H7 (cell line): ENCODE measurements at places on chromosomes 2 and 18. TPM values are rescaled to one million over a fixed set of nuclear protein-coding genes. Genes with fewer than 3 reads are reported as not detected.

- no peak for DNase-seq
Measured at GRCh38 chr2:145906354-145906753, 1386.4 kb upstream of the ZEB2 start.

DNA sequence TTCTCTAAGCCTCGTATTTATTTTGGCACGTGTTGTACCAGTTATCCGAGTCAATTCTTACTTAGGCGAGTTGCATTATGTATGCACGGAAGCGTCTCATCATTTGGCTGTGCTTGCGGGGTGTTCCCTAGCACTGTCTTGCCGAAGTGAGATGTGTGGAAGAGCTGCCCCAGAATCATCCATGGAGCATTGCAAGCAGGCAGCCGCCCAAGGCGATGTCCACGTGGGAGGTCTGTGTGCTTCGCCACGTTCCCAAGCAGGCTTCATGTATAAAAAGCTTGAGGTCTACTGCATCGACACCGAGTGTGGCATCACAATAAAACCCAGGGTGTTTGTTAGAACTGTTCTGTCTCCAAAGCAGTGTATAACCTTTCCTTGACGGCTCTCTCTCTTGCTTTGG lies 849.9 kb downstream of the DCDC2C start:
- no peak for DNase-seq

Gene SLC30A3
- 0.89 and 1.4 TPM in 2 replicates for total RNA-seq

DNA sequence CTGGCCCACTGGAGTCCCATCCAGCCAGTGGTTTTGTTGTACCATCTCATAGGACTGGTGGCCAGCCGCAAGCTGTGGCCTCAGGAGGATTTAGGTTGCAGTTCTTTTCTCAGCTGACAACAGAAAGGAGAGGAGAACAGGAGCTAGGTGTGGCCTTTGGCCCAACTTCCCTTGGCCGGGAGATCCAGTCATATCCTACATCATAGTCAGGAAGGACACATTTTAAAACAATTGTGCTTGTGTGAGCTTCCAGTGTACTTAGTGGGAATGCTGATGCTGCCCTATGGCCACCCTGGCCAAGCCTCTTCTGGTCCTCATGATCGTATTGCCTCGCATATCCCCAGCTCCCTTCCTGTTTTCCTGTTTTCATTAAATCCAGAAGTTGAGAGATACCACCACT lies 98.1 kb downstream of the WDSUB1 start:
- DNase-seq = no peak

- DNase-seq = no peak
Measured at GRCh38 chr2:618422-618990, 58.7 kb downstream of the TMEM18 start.

Gene RND3
- total RNA-seq = 53.3 and 76.6 TPM in 2 replicates

Gene FBXO48
- 0.52 and 1.00 TPM in 2 replicates for total RNA-seq

Gene LHCGR
- 0.22 TPM in 1 of 2 replicates, not detected in the other for total RNA-seq

Gene YES1
- total RNA-seq = 69.4 and 101 TPM in 2 replicates

- DNase-seq = peak; percentile 27
Measured at GRCh38 chr2:43837831-43838559, 644 bp downstream of the ABCG5 start.

GRCh38 chr2:32008805-32009515 lies 1.8 kb downstream of the MEMO1 start:
- no peak for DNase-seq

DNA sequence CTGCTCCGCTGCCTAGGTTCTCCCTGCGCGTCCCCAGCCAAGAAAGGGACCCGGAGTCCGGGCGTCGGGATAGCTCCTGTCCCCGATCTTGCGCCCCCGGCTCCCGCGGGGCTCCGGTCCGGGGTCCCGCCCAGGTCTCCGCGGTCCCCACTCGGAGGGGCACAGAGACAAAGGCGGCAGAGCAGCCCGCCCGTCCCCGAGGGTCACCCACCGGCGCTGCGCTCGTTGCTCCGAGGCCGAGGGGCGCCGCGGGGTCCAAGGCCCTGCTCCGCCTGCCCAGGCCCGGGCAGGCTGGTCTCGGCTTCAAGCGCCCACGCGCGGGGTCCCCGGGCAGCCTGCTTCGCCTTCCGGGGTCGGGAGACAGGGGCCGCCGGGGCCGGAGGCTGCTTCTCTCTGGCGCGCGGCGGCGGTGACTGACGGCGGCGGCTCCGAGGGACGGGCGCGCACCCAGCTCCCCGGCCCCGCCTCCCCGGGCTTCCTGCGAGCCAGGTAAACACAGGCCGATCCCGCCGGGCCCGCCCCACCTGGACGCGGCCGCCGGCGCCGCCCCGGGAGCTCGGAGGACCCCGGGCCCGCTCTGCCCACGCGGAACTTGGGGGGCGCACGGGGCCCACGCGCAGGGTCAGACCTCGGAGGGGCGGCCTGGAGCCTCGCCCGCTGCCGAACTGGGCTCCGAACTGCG lies at the start of gene MBP:
TSS of gene MBP (minus strand) at position 415 of the 682 bp plus-strand sequence. CDS start 27,522 bp downstream, outside the sequence.
- DNase-seq = peak; percentile 95

Gene IL37
- total RNA-seq = 0.62 and 1.00 TPM in 2 replicates
